Tibial nerve (tissue), 4 donors: ENCODE measurements at places on chromosomes 1 and 21.

DNA sequence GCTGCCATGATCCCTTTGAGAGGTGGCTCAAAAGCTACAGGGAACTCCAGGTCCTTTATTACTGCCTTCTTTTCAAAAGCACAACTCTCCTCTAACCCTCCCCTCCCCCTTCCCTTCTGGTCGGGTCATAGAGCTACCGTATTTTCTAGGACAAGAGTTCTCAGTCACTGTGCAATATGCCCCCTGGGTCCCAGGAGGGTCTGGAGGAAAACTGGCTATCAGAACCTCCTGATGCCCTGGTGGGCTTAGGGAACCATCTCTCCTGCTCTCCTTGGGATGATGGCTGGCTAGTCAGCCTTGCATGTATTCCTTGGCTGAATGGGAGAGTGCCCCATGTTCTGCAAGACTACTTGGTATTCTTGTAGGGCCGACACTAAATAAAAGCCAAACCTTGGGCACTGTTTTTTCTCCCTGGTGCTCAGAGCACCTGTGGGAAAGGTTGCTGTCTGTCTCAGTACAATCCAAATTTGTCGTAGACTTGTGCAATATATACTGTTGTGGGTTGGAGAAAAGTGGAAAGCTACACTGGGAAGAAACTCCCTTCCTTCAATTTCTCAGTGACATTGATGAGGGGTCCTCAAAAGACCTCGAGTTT lies 3.1 kb downstream of the BTG2 start:
- no peak for DNase-seq

- no peak for DNase-seq
These were observed 35.1 kb upstream of the LRRC39 start for GRCh38 chr1:100213141-100213540.

GRCh38 chr1:228891272-228892034 lies 156.2 kb downstream of the RHOU start:
- no peak for DNase-seq

DNA sequence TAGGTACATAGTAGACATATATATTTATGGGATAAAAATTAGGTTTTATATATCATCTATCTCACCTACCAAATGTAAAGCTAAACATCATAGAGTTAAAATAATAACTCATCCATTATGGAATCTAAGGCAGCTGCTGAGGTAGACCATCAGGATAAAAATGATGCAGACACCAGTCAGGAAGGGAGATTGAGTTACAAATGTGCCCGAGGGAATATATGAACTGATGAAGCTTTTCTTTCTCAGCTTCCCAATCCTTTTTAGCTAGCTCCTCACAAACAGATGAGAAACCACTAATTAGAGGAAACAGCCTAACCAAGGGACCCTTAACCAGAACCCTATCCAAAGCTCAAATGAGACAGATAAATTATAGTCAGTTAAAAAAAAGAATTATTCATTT lies 20.9 kb downstream of the TTLL7 start:
- no peak for DNase-seq

- no peak for DNase-seq
These were observed 60.7 kb downstream of the FAAP20 start for GRCh38 chr1:2133879-2134215.

DNA sequence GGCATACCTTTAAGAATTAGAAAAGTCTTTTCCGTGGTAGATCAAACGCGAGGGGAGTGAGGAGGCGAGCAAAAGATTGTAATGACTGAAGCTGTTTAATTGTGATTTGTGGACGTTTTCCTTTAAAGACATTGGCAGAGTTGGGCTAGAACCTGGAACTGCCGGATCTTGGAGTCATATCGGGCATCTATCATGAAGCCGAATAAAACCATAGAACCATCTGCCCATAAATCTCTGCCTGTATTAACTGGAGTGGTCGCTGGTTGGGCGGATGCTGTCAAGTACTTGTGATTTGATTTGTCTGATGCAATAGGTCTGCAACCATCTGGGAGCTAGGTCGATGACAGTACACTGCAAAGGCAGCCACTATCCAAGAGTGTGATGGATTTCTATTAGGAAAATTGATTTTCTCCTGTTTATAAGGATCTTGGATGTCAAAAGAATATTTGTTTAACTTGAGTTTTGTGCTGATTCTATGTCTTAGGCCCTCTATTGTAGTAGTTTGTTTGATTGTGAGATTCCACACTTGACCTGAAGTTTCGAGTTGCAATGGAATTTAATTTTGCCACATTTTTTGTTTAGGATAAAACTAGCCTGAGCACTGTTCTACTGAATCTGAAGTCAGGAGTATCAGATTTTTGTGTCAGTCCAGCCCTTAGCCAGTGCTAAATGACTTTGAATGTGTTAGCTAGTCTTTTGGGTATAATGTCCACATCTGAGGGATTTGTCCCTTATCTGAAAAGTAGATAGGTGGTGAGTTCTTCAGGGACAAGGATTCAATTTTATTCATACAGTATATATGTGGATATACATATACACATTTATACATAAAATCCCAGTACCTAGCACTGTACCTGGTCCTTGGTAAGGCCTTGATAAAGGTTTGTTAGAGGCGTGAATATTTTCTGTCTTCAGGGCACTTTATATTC lies 1.2 kb downstream of the SARS1 start:
- DNase-seq: peak; percentile 54

GRCh38 chr1:51313961-51314777 lies 16.2 kb downstream of the TTC39A start:
- no peak for DNase-seq

DNA sequence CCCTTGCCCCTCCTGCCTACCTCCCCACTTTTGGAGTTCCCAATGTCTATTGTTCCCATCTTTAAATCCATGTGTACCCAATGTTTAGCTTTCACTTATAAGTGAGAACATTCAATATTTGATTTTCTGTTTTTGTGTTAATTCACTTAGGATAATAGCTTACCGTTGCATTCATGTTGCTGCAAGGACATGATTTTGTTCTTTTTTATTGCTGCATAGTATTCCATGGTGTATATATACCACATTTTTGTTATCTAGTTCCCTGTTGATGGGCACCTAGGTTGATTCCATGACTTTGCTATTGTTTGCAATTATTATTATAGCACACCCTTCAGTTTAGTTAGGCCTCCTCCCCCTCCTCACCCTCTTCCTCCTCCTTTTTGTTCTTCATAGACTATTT lies 33.5 kb upstream of the ADAR start:
- no peak for DNase-seq

DNA sequence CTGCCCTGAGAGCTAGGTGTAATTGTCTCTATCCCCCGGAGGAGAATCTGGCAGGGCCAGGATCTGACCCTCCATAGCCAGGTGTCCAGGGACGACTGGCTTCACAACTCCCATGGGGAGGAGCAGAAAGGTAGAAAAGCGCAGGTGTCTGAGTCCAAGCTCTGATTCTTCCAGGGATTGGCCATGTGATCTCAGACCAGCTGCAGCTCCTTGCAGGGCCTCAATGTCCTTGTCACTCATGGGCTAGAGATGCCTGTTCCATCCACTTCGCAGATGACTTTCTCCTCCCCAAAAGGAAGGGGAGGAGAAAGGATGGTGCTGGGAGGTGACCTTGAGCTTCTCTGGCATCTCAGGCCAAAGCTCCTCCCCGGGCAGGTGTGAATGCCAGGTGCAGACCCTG lies 22.7 kb downstream of the HSPG2 start:
- no peak for DNase-seq

DNA sequence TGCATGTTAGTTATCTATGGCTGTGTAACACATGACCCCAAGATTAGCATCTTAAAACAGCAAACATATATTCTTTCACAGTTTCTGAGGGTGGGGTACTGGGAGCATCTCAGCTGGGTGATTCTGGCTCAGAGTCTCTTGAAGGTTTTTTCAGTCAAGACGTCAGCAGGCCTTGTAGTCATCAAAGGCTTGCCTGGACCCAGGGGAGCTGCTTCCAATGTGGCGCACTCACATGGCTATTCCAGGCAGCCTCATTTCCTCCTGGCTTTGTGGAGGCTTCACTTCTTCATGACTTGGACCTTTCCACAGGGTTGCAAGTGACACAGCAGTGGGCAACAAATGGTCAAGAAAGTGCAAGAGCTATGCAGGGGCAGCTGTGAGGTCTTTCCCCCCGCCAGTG lies 114.7 kb downstream of the ACTL8 start:
- no peak for DNase-seq

DNA sequence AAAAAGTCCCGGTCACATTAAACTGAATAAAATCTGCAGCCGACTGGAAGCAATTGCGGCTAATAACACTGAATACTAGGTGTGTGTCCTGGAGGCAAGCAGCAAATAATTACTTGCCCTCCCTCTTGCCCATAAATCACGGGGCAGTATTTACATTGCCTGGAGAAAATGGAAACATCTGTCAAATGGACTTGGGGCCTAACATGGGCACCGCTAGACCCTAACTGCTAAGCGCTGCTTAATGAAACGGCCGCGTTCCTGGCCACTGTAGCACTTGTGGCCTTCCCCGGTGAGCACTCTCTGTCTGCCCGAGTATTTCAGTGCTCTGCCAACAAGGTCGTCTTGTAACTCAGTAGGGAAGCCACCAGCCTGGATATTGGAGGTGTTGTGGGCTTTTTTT lies 23.9 kb upstream of the KNCN start:
- no peak for DNase-seq

- no peak for DNase-seq
These were observed 30.3 kb downstream of the SSBP3 start for GRCh38 chr1:54375712-54376429.

- DNase-seq: no peak
These were observed 13.5 kb downstream of the ATP1A2 start for GRCh38 chr1:160129046-160129445.

- no peak for DNase-seq
These were observed 350.2 kb downstream of the ZNF326 start for GRCh38 chr1:90344963-90345730.

- DNase-seq: no peak
These were observed 118.6 kb upstream of the KAZN start for GRCh38 chr1:14479865-14480264.

- DNase-seq: no peak
These were observed 45.7 kb downstream of the CAPN9 start for GRCh38 chr1:230792691-230793462.

DNA sequence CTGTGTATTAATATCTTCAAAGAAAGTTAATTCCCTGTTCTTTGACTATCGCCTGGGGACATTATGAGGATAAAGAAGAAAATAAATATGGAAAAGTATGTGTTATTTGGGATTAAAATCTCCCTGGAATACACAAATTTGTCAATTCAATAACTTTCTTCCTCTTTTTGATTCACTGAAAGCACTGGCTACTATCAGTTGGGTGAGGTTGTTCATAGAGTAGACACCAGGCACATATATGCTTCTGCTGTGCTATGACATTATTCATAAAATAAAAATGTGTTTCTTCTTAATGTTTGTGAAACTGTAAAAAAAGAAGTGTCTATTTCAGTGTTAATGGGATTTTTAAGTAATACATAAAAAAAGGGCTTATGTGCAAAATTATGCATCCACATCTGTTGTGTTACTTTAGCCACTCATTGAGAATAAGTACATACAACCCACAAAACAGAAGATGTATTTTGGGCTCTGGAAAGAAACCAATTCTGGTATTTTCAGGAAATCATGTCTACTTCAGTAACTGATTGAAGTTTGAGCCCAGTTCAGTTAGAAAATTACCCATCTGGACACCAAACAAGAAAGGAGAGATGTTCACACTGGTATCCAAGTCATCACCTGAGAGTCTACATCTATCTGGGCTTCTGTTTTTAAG lies 169.4 kb downstream of the GABPA start:
- no peak for DNase-seq

DNA sequence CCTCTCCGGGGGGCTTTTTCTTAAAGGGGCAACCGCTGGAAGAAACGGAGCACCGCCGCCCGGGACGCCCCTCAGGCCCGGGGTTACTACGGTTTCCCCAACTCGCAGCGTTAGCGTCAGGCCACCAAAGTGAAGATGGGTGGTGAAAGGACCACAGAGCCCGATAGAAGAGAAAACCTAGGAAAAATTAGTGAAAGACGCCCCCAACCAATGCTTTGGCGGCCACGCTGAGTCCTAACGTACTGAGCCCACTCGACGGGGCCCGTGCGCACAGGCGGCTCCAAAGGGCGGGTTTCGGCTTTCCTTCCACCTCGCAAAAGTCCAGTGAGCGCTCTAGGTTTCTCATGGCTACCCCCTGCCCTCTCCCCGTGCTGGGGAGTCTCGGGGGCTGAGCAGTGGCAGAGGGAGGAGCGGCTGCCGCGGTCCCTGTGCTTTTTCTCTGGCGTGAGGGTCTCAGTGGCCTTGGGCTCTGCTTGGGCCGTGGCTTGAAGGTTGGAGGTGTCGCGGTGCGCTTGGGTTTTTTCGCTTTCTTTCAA lies 12.2 kb upstream of the SPEN start:
- DNase-seq: no peak

- peak; percentile 24 for DNase-seq
These were observed 13.5 kb downstream of the CITED4 start for GRCh38 chr1:40848530-40849189.

DNA sequence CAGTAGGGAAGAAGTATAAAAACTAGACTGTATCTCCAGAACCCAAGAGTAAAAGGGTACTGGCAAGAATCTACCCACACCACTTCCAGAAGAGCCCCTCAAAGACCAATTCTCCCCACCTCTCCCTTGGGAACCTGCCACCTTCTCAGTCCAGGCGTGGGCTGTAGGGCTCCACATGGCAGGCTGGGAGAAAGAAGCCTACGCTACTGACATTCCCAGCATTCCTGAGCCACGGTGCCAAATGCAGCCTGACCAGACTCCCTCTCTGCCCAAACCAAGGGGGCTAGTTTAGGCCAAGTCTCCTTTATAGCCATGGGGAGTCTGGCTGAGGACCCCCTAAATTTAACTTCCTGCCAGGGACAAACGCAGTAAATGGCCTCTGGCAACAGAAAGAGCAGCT lies 2.0 kb downstream of the UBE2Q1 start:
- no peak for DNase-seq

- no peak for DNase-seq
These were observed 23.8 kb downstream of the EIF2D start for GRCh38 chr1:206588492-206588891.

DNA sequence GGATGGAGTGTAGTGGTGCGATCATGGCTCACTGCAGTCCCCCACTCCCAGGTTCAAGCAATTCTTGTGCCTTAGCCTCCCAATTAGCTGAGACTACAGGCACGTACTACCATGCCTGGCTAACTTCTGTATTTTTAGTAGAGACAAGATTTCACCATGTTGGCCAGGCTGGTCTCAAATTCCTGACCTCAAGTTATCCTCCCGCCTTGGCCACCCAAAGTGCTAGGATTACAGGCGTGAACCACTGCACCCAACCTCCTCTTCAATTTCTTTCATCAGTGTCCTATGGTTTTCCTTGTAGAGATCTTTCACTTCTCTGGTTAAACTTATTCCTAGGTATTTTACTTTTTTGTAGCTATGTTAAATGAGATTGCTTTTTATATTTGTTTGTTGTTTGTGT lies 10.7 kb upstream of the MAST2 start:
- no peak for DNase-seq
